ENCODE measurements at places on chromosomes 1 and 21.

DNA sequence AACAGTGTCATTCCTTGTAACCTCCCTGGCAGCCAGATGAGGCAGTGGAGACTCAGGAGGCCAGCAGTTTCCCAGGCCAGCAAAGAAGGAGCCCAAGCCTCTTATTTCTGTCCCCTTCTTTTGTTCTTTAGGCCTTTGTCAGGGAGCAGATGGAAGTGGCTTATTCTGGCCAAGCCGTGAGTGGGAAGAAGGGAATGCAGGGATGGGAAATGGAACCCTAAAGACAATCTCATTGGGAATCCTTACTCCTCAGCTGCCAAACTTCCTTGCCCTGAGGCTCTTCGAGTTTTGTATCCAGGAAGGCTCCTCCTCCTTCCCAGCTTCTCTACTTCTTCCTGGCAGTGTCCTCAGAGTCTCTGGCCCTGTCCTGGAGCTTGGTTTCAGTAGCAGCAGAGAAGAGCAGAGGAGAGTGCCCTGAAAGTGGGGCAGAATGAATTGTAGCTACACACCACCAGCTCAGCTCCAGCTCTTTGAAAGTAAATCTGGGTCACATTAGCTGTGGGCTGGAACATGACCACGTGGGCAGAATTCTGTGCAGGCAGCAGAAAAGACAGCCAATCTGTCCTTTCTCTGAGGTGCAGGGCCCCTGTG is 63.9 kb downstream of the NDUFS5 start:
- DNase-seq: no peak

DNA sequence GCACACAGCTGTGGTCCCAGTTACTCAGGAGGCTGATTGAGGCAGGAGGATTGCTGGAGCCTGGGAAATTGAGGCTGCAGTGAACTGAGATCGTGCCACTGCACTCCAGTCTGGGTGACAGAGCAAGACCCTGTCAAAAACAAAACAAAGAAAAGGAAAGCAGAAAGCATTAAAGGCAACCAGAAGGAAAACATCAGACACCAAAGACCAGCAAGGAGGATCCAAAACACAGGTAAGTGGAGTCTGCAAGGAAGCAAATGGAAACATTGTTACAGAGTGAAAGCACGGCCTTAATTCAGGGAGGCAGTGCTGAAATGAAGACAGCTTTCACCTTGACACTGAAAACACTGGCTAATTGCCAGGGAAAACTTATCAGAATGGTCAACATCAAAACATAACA is 40.8 kb downstream of the CFAP74 start:
- DNase-seq: no peak

GRCh38 chr1:16921391-16922185 is at the start of gene CROCC:
CROCC (plus strand) TSS chr1:16921931; CDS start chr1:16922019, 88 bp downstream.
- peak; percentile 36 for DNase-seq

- DNase-seq: no peak
Observed at GRCh38 chr1:220746851-220747250, 1.3 kb upstream of the MTARC2 start.

- DNase-seq: no peak
Observed at GRCh38 chr21:16310176-16310575, 580.4 kb downstream of the USP25 start.

Measured in T-helper 9 cell (primary cell).